Endothelial cell (in vitro differentiated cells): ENCODE measurements at places on chromosomes 12 and 14. TPM values are rescaled to one million over a fixed set of nuclear protein-coding genes. Genes with fewer than 3 reads are reported as not detected.

TMCC3 gene
- total RNA-seq: 48.1 TPM

- H3K4me1 ChIP-seq: peaks cover 8% of the 10 kb centered on the region
- H3K4me3 ChIP-seq: no peak overlapping the region
- DNase-seq: no peak
- no peak overlapping the region for H3K27ac ChIP-seq
Observed at GRCh38 chr12:22318108-22318737, 16.3 kb downstream of the ST8SIA1 start.

DNA sequence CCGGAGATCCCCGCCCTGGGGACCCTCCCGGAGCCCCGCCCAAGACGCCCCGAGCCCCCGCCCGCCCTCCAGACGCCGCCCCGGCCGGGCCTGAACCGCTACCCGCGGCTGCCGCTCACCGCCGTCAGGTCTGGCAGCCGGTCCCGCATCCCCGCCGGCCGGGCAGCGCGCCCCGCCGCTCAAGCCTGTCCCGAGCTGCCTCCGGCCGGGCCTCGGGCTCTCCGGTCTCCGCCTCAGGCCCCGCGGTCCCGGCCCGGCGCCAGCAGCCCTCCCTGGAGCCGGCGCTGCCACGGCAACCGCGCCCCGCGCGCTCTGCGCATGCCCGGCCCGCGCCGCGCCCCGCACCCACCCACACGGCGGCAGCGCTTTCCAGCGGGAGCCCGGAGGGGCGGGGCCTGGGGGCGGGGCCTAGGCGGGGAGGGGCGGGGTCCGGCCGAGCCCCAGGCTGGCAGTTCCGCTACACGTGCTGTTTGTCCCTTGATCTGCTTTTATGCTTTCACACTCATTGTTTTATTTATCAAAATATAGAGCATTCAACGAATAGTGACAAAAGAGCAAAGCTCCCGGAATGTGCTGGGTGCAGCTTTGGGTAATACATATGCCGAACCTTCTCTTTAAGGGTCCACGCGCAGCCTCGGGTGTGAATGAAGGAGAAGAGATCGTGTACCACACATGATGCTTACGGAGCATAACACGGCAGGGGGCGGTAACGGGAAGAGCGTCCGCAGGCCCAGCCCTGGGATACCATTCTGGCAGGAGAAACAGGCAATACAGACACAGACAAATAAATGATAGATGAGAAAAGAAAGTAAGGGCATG is at the start of gene STX2:
Gene STX2 (minus strand): TSS at position 300 of the 819 bp plus-strand sequence. CDS start 151 bp downstream, at position 149.
- peaks cover 6% of the 10 kb centered on the region for H3K36me3 ChIP-seq
- peaks cover 6% of the 10 kb centered on the region for H3K4me1 ChIP-seq
- H3K4me3 ChIP-seq: peak within 1 kb of the TSS; percentile 92
- peaks cover 4% of the 10 kb centered on the region for H3K27me3 ChIP-seq
- DNase-seq: peak; percentile 92

DNA sequence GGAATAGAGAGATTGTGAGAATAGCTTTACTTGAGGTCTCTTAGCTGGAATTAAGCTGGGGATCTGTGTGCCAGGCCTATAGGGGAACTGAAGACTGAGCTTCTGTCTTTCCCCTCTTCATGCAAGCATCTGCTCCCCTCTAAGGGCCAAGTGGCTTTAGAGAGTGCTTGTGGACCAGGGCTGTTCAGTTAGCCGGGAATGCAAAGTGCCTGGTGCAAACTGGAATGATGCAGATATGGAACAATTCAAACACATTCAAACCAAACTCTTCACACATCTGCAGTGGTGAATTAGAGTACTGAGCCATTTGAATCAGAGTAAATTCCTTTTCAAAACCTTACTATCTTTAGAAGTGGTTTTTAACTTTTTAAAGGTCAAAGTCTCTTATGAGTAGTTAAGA is 99.0 kb downstream of the LIN7A start:
- peaks cover 3% of the 10 kb centered on the region for H3K4me1 ChIP-seq
- H3K4me3 ChIP-seq: no peak overlapping the region
- no peaks in the 10 kb centered on the region for H3K36me3 ChIP-seq
- peaks cover 2% of the 10 kb centered on the region for H3K27me3 ChIP-seq
- H3K27ac ChIP-seq: no peak overlapping the region
- DNase-seq: no peak

DNA sequence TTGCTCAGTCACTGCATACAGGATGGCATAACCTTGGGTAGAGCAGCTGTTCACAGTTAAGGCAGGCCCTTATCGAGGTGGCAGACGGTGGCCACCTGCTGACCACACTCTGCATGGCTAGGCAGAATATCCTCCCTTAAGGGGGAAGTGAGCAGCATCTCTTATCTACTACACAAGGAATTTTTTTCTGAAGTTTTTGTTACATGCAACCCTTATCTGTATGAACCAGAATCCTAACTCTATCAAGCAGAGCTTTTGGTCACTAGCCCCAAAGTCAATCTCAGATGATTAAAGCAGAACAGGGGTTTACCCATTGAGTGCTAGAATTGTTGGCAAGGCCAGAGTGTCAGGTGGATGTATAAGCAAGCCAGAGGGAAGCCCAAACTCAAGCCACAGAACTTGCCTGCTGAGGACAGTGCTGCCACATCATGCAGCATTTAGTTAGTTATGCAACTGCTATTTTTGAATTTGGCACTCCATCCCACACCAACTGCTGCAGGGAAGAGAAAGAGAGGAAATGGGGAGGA is 192.8 kb downstream of the TBX5 start:
- H3K4me3 ChIP-seq: no peak overlapping the region
- no peaks in the 10 kb centered on the region for H3K4me1 ChIP-seq
- no peak for DNase-seq
- no peak overlapping the region for H3K27ac ChIP-seq
- H3K27me3 ChIP-seq: no peaks in the 10 kb centered on the region

LALBA gene
- total RNA-seq: not detected

GRCh38 chr12:70557583-70558191 is 79.5 kb downstream of the PTPRB start:
- H3K36me3 ChIP-seq: peaks cover 88% of the 10 kb centered on the region
- H3K27ac ChIP-seq: no peak overlapping the region
- no peak for DNase-seq
- peaks cover under 1% of the 10 kb centered on the region for H3K4me1 ChIP-seq
- H3K27me3 ChIP-seq: no peaks in the 10 kb centered on the region

DNA sequence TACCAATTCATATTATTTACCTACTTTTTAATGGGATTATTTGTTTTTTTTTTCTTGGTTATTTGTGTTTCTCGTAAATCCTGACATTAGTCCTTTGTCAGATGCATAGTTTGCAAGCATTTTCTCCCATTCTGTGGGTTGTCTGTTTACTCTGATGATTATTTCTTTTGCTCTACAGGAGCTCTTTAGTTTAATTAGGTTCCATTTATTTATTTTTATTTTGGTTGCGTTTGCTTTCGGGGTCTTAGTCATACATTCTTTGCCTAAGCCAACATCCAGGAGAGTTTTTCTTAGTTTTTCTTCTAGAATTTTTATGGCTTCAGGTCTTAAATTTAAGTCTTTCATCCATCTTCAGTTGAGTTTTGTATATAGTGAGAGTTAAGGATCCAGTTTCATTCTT is 289.9 kb downstream of the AKAP6 start:
- H3K4me3 ChIP-seq: no peak overlapping the region
- H3K36me3 ChIP-seq: no peaks in the 10 kb centered on the region
- DNase-seq: no peak

CCDC197 gene
- total RNA-seq: not detected

DNA sequence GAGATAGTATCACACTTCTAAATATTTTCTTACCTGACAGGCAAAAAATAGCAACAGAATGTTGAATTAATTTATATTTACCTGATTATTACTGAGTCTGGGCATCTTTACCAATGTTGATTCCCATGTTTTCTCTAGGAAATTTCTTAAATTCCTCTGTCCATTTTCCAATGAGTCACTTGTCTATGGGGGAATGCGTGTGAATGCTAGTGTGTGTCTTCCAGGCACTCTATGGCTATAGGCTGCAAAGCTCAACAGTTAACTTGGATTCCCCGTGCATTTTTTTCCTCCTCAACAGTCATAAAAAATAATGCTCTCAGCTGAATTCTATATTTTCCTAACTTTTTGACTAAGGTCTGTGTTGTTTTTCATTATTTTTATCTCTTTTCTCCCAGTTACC is 1385.8 kb upstream of the FLRT2 start:
- no peak for DNase-seq
- no peaks in the 10 kb centered on the region for H3K27me3 ChIP-seq
- H3K36me3 ChIP-seq: no peaks in the 10 kb centered on the region
- no peak overlapping the region for H3K27ac ChIP-seq

DNA sequence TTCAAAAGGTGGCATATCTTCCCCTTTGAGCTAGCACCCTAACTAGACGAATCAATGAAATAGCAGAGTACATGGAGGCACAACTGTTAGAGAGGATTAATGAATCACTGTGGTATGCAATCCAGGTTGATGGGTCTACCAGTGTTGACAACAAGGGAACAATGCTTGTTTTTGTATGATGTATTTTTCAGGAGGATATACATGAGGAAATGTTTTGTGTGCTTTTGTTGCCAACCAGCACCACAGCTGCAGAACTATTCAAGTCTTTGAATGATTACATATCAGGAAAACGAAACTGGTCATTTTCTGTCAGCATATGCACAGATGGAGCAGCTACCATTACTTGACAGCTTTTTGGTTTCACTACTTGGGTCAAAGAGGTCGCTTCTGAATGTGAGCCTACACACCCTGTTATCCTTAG is 142.6 kb downstream of the GPHN start:
- no peak overlapping the region for H3K4me3 ChIP-seq
- peaks cover 2% of the 10 kb centered on the region for H3K27me3 ChIP-seq
- no peaks in the 10 kb centered on the region for H3K36me3 ChIP-seq
- peak overlapping the region; percentile 95 for H3K27ac ChIP-seq

NPFF gene
- total RNA-seq: not detected

SLC16A7 gene
- 14.6 TPM for total RNA-seq

KCNH3 gene
- total RNA-seq: 0.15 TPM

LRRK2 gene
- total RNA-seq: 0.26 TPM

- H3K27ac ChIP-seq: no peak overlapping the region
- no peak overlapping the region for H3K4me3 ChIP-seq
- H3K27me3 ChIP-seq: no peaks in the 10 kb centered on the region
- no peaks in the 10 kb centered on the region for H3K4me1 ChIP-seq
Observed at GRCh38 chr12:64304571-64304970, 82.5 kb upstream of the KICS2 start.

KRT5 gene
- total RNA-seq: not detected

LAG3 gene
- total RNA-seq: 7.6 TPM

NCAPD2 gene
- 25.3 TPM for total RNA-seq

GRCh38 chr12:124751654-124752355 is 111.9 kb downstream of the SCARB1 start:
- H3K27me3 ChIP-seq: peaks cover 4% of the 10 kb centered on the region
- H3K27ac ChIP-seq: no peak overlapping the region
- DNase-seq: no peak
- no peaks in the 10 kb centered on the region for H3K36me3 ChIP-seq

- peaks cover 6% of the 10 kb centered on the region for H3K36me3 ChIP-seq
- H3K4me3 ChIP-seq: no peak overlapping the region
- H3K27ac ChIP-seq: peak overlapping the region; percentile 30
Observed at GRCh38 chr12:124538194-124539082, 29.0 kb downstream of the NCOR2 start.

DNA sequence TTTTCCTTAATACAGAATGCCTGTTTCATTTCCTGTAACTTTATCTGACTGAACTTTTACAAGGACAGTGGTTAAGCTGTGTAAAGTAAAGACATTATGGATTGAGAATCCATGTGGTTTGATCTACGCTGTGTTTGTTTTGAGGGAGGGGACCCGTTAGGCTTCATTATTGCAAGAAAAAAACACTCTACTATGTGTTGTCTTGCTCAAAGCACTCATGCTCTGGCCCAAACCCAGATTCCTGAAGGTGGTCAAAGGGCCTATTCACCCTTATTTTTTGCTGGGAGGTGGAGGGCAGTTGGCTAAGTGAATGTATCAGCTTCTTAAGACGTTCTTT is 11.9 kb downstream of the RNF10 start:
- no peaks in the 10 kb centered on the region for H3K36me3 ChIP-seq
- no peaks in the 10 kb centered on the region for H3K27me3 ChIP-seq
- no peaks in the 10 kb centered on the region for H3K4me1 ChIP-seq
- no peak for DNase-seq

DNA sequence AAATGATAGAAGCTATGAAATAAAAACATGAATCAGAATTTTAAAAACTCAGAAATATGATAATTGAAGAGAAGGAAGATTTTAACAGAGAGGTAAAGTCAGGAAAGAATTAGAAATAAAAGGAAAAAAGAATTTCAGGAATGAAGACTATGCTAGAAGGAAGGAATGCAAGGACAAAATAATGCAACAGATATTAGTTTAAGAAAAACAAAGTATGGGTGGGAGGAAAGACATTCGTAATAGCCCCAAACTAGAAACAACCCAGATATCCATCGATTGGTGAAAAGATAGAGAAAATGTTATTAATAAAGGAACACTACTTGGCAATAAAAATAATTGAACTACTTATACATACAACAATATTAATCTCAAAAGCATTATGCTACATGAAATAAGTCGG is 129.6 kb downstream of the AKAP6 start:
- DNase-seq: no peak
- H3K27me3 ChIP-seq: peaks cover 2% of the 10 kb centered on the region
- H3K27ac ChIP-seq: no peak overlapping the region
- H3K36me3 ChIP-seq: no peaks in the 10 kb centered on the region
- H3K4me3 ChIP-seq: no peak overlapping the region

- no peaks in the 10 kb centered on the region for H3K4me1 ChIP-seq
- DNase-seq: no peak
- peaks cover 2% of the 10 kb centered on the region for H3K27me3 ChIP-seq
- H3K27ac ChIP-seq: no peak overlapping the region
Observed at GRCh38 chr14:55085060-55085660, 33.7 kb downstream of the MAPK1IP1L start.

DNA sequence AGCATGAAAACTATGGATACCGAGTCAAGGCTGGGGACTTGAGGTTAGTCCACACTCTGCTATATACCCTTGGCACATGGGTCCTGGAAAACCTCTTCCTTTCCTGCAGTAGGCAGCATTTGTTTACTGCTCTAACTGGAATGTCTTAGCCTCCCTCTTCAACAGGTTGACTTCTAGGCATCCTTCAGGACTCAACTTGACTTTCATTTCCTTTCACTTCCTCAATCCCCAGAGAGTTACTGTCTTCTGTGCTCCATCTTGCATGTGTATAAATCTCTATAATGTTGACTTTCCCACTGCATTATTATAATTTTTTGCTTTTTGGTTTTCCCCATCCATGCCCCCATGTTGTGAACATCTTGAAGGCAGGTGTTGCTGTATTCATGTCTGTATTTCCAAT is 107.9 kb downstream of the VRK1 start:
- no peaks in the 10 kb centered on the region for H3K36me3 ChIP-seq
- DNase-seq: no peak
- no peak overlapping the region for H3K27ac ChIP-seq
- no peak overlapping the region for H3K4me3 ChIP-seq
- H3K4me1 ChIP-seq: peaks cover 6% of the 10 kb centered on the region

DNA sequence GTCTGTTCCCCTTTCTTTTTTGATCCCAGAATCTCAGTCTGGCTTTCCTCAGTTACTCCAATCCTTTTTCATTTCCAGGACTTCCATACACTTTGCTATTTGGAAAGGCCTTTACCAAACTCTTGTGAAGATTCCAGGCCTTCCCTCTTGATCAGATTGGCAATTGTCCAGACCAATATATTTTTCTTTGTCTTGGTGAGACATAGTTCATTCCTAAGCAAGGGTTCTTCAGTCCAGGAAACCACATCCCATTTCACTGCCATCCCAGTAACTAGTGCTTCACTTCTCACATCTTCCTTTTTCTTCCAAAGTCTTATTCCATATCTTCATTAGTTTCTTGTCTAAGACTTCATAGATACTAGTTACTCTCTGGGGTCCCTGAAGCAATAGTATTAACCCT is 2.1 kb upstream of the PTPRQ start:
- H3K36me3 ChIP-seq: no peaks in the 10 kb centered on the region
- H3K4me3 ChIP-seq: no peak overlapping the region
- H3K27me3 ChIP-seq: no peaks in the 10 kb centered on the region

CIT gene
- 14.4 TPM for total RNA-seq
